ENCODE measurements at places on chromosomes 2 and 18.

- DNase-seq, result no peak
Measured at GRCh38 chr2:153963256-153963655, 91.5 kb downstream of the GALNT13 start.

- no peak for DNase-seq
Measured at GRCh38 chr18:23890589-23890988, 124.0 kb upstream of the TTC39C start.

DNA sequence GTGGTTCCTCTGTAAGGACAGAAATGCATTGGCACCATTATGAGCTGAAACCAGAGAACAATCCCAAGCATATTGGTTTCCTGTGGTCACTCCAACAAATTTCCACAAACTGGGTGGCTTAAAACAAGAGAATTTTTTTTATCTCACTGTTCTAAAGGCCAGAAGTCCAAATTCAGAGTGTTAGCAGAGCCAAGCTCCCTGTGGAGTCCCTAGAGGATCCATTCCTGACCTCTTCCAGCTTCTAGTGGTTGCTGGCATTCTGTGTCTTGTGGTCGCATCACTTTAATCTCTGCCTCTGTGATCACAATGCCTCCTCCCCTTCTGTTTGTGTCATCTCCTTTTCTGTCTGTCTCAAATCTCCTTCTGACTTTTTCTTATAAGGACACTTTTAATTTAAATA, 380.3 kb downstream of the NYAP2 start:
- DNase-seq, result no peak

GRCh38 chr2:189901664-189902063, 117.4 kb downstream of the PMS1 start:
- DNase-seq, result no peak

DNA sequence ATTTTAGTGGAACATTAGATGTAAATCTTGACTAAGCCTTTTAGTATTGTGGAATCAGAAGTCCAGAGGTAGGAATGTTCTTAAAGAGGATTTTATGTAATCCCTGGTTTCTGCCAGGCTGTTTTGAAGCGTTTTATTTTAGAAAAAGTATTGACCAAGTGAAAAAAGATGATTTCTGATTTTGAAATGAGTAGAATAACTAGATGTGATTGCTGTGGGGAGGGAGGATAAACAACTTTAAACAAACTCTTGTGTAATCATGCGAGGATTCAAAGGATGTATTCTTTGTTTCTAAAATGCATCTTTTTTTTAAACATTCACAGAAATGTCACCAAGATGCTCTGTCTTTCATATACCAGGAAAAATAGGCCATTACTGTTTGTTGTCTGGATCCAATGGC, 53.9 kb downstream of the PHLPP1 start:
- DNase-seq, result no peak

DNA sequence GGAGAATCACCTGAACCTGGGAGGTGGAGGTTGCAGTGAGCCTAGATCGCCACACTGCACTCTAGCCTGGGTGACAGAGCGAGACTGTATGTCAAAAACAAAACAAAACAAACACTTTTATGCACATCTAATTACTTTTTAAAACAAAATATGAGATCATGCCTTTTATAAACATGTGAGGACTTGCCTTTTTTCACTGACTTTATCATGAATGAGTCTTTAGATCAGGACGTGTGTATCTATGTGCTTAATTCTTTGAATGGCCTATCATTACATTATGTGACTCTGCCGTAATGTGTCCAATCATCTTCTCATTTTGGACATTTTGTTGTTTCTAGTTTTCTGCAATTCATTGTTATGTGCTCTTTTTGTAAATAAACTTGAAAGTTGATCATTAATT, 58.7 kb downstream of the FAM117B start:
- DNase-seq, result no peak
